ENCODE measurements at places on chromosomes 3 and 15. TPM values are rescaled to one million over a fixed set of nuclear protein-coding genes. Genes with fewer than 3 reads are reported as not detected.

The ELL3 gene
- total RNA-seq, result 12.7 TPM

The ACAN gene
- 0.04 TPM for total RNA-seq

The CFAP91 gene
- total RNA-seq, result not detected

The FGF12 gene
- 0.72 TPM for total RNA-seq

The MEGF11 gene
- not detected for total RNA-seq

The CPB1 gene
- total RNA-seq, result not detected

The GPR62 gene
- not detected for total RNA-seq

The C3orf80 gene
- total RNA-seq, result 5.9 TPM

The AMT gene
- total RNA-seq, result 0.88 TPM

The ITIH3 gene
- total RNA-seq, result 0.12 TPM

The SLC22A13 gene
- total RNA-seq, result 0.64 TPM

The CLDN16 gene
- total RNA-seq, result 0.76 TPM

The ACKR2 gene
- total RNA-seq, result 1.1 TPM

The SLC28A2 gene
- not detected for total RNA-seq

Measured in esophagus mucosa (tissue), 1 donor.